ENCODE measurements at places on chromosomes 6 and 20. TPM values are rescaled to one million over a fixed set of nuclear protein-coding genes. Genes with fewer than 3 reads are reported as not detected.

Gene MYT1
- not detected for total RNA-seq

Gene ZNF311
- total RNA-seq = 0.62 TPM

Gene ALDH8A1
- 4.1 TPM for total RNA-seq

Gene TP53TG5
- 0.66 TPM for total RNA-seq

Gene ASIP
- not detected for total RNA-seq

Gene CALHM4
- not detected for total RNA-seq

Gene ASF1A
- total RNA-seq = 11.5 TPM

Gene BTBD3
- total RNA-seq = 25.0 TPM

Gene GPR63
- 1.4 TPM for total RNA-seq

Gene CFB
- 56.7 TPM for total RNA-seq

Gene TULP1
- total RNA-seq = not detected

Gene GPX6
- not detected for total RNA-seq

Gene PRPH2
- 2.8 TPM for total RNA-seq

Gene PGK2
- not detected for total RNA-seq

Gene CTSZ
- total RNA-seq = 241 TPM

Gene RAET1L
- not detected for total RNA-seq

Gene CHMP4B
- 107 TPM for total RNA-seq

Gene REM1
- total RNA-seq = 13.9 TPM

Gene SNAI1
- total RNA-seq = 44.7 TPM

Gene HCRTR2
- total RNA-seq = not detected

Gene TRIM10
- total RNA-seq = 0.12 TPM

Gene SEMG2
- total RNA-seq = not detected

Gene TTLL9
- 0.19 TPM for total RNA-seq

Gene UTRN
- total RNA-seq = 259 TPM

Gene SLC22A7
- total RNA-seq = not detected

Gene SYCP2
- total RNA-seq = 5.6 TPM

Gene NTSR1
- total RNA-seq = not detected

Gene ADGRF4
- not detected for total RNA-seq

All from aorta (tissue), 5 donors.